ENCODE measurements at places on chromosomes 7 and 10. TPM values are rescaled to one million over a fixed set of nuclear protein-coding genes. Genes with fewer than 3 reads are reported as not detected.

Gene GDF10
- 2.5 TPM for polyA plus RNA-seq

Gene LRRC18
- 0.24 TPM for polyA plus RNA-seq

DNA sequence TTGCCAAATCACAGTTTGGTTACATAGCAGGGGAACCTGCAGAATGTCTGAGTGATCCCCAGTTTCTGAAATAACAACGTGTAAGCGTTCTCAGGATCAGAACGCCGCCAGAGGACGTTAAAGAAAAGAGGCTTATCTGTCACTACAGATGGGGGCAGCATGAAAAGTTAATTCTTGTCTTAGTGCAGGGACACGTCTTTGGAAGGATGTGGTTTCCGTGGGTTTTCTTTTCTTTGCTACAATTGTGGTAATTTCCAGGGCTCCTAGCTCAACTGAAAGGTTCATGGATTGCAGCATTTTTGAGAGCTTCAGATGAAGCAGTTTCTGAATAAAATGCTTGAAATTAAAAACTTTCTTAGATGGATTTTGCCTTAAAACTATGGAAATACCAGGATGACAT, 106.6 kb downstream of the PRKCQ start:
- no peak for DNase-seq

- DNase-seq: no peak
Measured at GRCh38 chr7:80781561-80781979, 137.3 kb downstream of the SEMA3C start.

DNA sequence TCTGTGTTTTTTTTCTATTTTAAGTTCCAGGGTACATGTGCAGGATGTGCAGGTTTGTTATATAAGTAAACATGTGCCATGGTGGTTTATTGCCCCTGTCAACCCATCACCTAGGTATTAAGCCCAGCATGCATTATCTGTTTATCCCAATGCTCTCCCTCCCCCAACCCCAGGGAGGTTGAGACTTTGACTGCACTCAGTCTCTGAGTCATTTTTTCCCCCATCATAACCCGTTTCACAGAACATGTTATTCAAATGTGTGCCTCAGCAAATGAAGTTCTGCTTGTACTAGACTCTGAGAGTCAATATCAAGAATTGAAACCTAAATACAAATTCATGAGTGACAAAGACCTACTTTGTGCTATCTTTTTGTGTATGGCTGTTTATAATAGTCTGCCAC, 70.0 kb upstream of the CYP26C1 start:
- DNase-seq: peak; percentile 36

GRCh38 chr7:7707806-7708205, 10.6 kb downstream of the RPA3 start:
- no peak for DNase-seq

DNA sequence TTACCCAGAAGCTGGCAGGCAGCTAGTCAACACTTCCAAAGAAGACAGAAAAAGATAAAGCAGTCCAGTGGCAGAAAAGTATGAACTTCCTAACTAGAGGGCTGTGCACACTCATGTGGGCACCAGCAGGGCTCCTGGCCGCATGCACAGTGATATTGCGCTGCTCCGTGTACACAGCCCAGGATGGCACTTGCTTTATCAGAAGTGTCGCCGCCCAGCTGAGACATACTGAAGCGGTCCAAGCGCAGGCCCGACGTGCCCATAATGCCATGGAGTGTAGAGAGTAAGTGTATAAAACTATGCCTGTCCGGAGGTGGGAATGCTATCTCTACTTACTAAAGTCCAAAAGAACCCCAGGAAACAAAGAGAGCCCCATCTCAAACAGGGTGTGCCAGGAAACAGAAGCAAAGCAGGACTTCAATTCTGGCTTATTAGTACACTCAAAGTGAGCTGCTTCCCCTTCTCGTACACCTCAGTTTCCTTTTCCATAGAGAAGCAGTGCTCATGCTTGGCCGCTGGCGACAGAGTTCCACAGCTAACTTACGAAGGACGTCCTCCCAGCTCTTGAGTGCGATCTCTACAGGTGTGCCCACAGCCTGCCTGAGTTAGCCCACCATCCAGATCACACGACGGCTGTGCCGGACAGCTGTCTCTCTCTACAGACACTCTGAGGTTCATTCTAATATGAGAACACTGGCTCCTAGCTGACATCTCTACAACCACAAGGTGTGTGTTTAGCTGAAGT, 234.3 kb downstream of the COBL start:
- no peak for DNase-seq

GRCh38 chr10:61286686-61287085, 166.5 kb downstream of the TMEM26 start:
- DNase-seq: no peak

DNA sequence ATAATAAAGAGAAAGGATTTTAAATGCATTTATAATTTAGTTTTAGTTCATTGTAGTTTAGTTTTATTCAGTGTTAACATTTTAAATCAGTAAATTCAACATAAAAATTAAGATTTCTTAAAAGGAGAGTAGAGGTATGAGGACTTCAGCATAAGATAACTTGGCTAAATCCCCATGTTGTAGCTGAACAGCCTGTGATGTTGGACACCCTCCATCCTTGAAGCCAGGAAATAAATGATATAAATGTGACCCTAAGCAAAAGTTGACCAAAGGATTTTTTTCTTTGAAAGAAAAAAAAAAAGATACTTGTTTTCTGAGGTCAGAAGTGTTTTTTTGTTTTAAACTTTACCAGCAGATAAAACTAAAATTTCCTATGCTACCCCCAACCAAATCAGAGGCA, 48.7 kb downstream of the GNAI1 start:
- DNase-seq: no peak

DNA sequence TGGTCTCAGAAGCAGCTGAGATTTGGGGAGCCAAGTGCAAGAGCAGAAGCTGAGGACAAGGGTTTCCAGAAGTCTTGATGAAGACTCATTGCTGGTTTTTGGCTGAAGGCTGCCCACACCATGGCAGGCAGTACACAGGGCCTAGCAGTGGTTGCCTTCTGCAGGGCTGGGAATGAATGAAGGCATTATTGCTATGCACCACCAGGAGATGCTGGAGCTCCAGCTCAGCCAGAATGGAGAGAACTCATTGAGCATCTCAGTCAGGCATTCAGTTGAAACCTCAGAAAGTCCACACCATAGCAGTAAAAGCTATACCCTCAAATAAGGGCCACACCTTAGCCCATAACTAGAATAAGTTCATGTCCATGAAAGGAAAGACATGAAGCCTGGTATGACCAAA, 190.5 kb downstream of the DPP6 start:
- no peak for DNase-seq

DNA sequence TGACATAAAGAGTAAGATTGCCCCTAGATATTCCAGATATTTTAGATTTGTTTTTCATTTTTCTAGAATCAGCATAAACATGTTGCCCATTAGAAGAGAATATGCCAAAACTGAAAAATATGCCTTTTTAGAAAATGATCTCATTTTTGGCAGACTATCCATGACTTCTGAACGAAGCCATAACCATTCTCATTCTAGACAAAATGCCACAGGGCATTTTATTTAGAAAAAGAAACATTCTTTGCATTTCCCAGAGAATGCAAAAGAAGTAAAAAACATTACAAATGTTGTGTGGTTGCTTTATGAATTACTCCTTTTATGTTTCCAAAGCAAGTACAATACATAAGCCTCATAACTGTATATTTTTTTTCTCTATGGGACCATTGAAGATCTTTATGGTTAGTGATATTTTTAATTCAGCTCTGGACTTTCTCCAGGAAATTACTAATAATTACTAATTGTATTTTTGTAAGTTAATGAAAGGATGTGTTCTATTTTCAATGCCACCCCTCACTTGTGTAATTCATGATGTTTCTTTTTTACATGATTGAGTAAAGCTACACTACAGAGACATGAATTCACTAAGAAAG, 109.6 kb upstream of the SEM1 start:
- DNase-seq: no peak

DNA sequence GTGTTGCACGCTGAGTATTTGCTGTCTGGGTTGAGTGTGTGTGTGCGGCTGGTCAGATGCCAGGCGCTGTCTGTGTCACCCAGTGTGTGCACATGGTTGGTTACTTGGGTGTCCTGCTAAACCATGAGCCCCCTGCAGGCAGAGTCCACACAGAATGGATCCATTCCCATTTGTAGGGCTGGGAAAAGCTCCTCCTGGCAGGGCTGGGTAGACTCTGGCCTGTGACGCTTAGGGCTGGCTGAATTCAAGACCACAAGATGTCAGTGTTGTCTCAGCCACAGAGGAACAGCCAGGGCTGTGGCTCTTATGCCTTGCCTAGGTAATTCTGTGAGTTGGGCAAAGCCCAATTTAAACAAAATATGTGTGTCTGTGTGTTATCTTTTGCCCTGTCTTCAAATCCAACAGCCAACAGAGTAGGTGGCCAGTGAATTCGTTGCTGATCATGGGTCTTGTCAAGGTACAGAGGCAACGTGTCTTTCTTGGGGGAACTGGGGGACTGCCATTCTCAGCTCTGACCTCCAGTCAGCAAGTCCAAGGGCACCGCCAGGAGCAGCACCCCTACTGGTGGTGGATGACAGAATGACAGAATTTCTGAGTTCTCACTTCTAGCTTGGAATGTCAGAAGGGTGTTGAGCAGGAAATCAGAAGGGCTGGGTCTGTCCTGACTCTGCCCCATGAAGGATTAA, 285.1 kb downstream of the CCSER2 start:
- peak; percentile 29 for DNase-seq

DNA sequence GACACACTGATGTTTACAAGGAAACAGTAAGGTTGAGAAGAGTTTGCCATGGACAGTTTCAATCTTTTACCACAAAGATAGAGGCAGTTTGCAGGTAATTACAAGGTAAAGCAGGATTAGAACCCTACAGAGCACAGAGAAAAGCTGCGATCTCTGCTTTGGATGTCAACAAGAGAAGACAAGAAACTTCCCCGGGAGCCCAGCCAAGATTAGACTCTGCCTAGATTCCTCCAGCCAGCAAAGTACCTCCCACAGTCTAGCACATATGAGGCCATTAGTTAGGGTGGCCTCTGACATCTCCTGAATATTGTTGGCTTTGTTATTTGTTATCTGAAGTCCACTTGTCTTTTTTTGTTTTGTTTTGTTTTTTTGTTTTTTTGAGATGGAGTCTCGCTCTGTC, 178.1 kb downstream of the CALN1 start:
- DNase-seq: no peak

DNA sequence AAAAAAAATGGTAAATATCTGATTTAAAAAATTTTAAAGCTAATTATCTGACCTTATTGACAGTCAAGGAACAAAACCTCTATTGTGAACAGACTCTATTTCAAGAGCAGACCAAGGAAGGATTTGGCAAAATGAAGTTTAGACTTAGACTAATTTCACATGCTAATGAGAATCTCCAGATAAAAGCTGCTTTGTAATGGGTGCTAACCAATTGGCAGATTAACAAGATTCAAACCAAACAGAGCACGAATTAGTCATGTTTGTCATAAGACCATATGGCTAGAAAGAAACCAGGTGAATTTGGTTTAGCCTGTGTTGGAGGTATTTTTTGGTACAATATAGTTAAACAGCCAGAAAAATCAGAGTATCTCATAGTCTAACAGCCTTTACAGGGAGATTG, 429.1 kb upstream of the NFE2L3 start:
- no peak for DNase-seq

Gene IL6
- polyA plus RNA-seq: 2.1 TPM

- no peak for DNase-seq
Measured at GRCh38 chr10:73167458-73167782, 388 bp downstream of the ECD start.

DNA sequence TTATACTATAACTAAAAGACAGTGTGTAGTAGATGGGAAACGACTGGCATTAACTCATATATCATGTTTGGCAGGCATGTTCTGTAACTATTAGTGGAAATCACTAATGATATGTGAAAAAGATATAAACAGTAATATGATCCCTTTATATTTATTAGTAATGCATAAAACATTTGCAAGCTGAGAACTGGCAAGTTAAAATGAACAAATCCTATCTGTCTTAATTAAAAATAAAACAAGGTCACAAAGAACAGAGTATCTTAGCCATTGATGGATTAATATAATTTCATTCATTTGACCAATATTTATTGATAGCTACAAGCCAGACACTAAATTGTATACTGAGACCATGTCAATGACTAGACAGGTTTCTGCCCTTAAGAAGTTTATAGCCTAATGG, 154.5 kb downstream of the CRPPA start:
- no peak for DNase-seq

Gene PRSS37
- 0.34 TPM for polyA plus RNA-seq

Gene C10orf71
- 0.01 TPM for polyA plus RNA-seq

- DNase-seq: no peak
Measured at GRCh38 chr10:6406220-6407033, 173.6 kb downstream of the PRKCQ start.

GRCh38 chr7:10780400-10780747, 193.3 kb upstream of the PHF14 start:
- no peak for DNase-seq

DNA sequence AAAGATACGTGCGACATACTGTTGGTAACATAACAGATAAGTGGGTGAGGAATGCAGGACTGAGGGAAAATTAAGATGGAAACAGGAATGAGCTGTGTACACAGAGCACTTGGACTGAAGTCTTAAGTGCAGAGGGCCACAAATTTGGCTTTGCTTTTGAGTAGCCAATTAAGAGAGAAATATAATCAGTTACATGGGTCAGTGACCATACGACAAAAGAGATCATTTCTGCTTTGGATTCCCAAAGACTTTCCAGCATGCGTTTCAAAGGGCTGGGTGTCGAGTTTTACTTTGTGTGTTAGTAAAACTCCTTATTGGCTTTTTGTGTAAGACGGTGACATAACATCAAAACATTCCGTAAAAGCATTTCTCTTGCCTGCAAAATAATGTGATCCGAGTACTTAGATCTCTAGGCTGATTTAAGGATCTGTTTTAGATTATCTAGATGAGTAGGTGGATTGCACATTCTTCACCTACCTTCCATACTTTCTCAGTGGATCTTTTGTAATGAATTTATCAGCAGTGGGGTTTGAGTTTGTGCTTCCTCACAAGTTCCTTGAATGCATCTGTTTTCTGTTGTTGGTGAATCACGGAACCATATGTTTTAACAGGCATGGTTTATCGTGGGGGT, 7.5 kb downstream of the RABGEF1 start:
- no peak for DNase-seq

DNA sequence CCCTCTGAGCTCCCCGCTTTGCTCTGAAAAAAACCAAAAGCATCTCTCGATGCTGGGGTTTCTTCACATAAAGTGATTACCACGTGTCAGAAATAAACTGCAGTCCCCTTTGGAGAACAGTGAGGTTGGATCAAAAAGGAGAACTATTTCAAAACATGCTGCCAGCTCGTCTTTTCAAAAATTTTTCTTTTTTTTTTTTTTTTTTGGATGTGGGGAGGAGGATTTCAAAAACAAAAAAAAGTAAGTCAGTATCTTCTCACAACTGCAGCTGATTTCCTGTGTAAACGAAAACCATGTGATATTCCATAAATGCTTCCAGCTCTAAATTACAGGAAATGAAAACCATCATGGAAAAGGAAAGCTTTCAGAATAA, 155.0 kb upstream of the LYZL2 start:
- no peak for DNase-seq

DNA sequence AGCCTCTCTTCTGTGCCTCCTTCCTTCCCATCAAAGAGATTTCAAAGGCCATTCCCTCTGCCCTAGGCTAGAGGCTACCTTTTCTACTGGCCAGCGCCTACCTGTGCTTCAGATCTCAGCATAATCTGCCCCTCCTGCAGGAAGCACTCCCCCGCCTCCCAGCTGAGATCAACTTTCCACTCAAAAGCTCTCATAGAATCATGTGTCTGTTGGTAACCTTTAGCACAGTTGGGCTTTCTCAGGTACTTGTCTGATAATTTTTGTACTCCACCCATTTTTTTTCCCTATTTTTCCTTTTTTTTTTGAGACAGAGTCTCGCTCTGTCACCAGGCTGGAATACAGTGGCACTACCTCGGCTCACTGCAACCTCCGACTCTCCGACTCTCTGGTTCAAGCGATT, 231.0 kb upstream of the PRSS58 start:
- peak; percentile 60 for DNase-seq

All from large intestine (tissue), 12 donors.